ENCODE measurements at places on chromosomes 13 and 19.

DNA sequence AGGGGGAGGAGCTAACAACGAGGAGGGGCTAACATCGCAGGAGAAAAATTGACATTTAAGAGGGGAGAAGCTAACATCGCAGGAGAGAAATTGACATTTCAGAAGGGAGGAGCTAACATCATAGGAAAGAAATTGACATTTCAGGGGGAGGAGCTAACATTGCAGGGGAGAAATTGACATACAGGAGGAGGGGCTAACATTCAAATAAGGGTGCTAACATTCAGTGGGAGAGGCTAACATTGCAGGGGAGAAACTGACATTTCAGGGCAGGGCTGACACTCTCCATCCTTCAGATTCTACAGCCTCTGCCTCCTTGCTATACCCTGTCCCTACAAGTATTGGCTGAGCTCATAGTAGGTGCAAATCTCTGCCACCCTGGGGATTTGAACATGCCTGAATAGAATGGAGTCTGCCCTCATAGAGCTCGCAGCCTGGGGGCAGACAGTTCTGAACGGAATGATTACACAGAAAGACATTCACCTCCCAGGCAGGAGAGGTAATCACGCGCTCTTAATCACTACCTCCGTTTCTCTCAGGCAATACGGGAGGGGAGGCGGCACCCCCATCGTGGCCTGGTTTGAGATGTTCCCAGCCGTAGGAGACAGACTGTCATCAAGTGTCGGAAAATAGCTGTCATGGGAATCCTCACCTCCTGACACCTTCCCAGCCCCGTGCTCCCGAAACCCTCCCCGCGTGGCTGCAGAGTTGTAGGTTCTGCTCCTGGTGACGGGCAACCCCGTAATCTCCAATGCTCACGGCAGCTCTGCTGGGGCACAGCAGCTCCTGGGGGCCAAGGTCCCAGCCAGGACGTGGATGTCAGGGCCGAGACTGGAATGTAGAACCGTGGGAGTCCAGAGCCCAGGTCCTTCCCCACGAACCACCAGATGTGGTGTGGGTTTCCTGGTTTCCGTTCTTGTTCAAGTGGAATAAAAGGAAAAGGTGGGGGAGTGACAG lies 9.5 kb downstream of the GPR32 start:
- DNase-seq = no peak

DNA sequence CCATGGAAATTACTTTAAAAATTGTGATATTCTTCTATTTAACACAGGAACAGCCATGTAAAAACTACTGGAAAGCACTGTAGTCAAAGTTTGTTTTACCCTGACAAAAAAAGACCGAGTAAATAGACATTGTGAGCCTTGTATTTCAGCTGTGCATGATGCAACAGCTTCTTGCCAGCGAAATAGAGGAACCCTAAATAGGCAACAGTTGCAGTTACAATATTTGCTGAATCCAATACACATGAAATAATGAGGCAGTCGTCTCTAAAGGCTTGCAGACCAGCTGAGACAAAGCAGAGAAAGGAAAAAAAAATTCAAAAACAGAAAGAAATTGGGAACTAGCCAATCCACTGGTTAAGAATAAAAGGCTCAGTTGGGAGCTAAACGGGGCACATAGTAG lies 1001.1 kb downstream of the OLFM4 start:
- DNase-seq = no peak

DNA sequence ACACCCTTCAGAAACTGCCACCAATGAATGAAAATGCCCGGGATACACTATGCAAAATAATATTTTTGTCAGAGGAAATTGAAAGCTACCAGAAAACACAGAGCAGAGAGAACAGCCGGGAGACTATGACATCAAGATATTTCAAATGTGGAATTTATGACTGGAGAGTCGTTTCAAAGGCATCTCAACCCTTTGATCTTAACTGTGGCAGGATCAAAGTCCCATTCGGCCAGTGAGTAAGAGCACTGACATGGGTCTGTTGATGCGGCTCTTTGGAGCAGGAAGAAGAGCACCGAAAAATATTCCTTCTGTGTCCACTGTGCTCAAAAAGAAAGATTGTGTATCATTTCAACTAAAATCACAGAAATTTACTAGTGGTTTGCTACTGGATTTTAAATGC lies 201.9 kb downstream of the RFC3 start:
- DNase-seq = no peak

DNA sequence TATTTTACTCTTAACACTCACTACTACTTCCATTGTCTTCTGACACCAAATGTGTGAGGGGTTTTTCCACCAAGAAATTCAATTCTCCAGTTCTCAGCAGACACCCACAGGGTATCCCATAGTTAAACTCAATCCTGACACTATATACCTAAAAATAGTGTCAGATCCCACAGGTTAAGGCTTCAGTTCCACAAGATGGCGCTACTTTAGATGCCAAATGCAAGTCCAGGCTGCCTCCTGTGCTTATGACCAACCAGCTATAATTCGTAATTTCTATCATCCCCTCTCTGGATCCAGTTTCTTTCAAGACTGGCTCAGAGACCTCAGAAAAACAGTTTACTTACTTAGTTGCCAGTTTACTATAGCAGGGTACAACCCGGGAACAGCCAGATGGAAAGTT lies 1146.2 kb upstream of the SPRY2 start:
- no peak for DNase-seq
